ENCODE measurements at places on chromosomes 1 and 21. TPM values are rescaled to one million over a fixed set of nuclear protein-coding genes. Genes with fewer than 3 reads are reported as not detected.

DNA sequence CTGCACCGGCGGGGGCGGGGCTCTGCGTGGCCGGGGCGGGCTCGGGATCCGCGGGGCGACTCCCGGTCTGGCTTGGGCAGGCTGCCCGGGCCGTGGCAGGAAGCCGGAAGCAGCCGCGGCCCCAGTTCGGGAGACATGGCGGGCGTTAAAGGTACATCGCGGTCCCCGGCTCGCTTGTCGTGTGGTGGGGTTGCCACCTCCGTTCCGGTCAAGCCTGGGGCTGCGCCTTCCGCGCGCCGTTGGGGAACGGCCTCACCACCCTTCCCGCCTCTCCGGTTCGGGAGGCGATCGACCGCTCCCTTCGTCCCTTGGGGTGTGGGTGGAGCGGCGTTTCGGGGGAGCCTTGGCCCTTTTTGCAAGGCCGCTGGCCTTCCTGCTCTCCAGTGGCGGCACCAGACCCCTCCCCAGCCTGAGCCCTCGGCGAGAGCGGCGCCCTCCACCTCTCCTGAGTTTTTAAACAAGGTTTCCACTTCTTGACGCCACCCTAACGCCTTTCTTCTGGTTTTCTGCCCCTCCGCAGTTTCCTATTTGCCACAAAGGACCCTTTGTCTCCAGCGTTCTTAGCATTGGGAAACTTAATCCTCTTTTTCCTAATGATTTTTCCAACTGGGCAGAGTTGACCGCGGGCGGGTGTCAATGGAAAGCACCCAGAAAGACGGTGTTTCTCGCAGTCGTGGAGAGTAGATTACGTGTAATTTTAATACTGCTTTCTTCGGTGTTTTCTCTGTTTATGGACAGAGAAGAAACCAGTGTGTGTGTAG, at the start of the genes LEPR and LEPROT:
Gene LEPR, plus strand, starts transcription at position 79 of the 761 bp plus-strand sequence. CDS start 144,898 bp downstream, outside the sequence.
Gene LEPROT, plus strand, starts transcription at position 79 of the 761 bp plus-strand sequence. Its CDS starts 57 bp downstream, at position 136.
- DNase-seq = peak; percentile 95

DNA sequence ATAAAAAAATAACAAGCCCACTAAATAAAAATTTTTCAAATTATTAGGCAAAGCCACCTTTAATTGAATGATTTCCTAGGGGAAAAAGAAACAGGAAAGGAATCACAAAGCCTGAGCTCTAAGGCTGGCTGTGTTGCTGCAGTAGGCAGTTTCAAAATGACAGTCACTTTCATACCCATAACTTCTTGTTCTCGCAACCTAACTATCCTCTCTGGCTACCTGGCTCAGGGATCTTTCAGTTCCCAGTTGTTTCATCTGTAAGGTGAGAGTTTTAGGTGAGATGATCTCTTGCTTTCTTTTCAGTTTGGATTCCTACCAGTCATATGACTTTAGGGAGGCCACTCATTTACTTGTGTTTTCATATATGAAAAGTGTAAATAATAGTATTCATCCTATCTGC, 226.1 kb downstream of the ASTN1 start:
- DNase-seq = no peak

GRCh38 chr1:45929257-45929687, 125.9 kb downstream of the MAST2 start:
- DNase-seq = no peak

DNA sequence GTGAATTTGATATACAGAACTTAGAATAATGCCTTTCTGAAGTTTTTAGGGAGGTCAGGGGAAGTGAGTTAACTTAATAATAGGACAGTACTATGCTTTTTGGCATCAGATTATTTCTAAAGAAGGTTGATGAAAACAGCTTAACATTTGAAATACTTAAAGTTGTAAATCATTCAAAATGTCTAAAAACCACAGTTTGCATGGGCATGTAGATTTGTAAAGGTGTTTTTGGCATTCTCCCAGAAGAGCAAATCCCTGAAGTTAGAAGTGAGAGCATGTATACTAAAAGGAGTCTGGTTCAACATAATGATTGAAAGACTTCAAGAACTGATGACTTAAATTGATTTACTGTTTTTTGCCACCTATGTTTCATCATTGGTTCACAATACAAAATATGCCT, 6.7 kb downstream of the DR1 start:
- DNase-seq = no peak

DNA sequence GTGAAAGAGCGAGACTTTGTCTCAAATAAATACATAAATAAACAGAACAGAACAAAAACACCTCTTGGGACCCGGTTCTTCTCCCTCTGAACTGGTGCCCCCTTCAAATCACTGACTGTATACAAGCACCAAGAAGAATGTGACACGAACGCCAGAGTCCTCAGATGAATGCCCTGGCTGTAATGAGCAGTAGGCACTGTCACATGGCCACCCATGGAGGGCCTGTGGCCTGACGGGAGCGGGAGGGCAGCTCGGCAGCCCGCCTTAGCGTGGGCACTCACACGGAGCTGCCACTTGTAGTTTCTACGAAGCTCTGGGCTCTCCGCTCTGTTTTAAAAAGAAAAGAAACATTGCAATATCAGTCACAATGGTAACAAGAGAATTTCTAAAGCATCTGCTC, 146.0 kb downstream of the PEX14 start:
- DNase-seq = no peak

DNA sequence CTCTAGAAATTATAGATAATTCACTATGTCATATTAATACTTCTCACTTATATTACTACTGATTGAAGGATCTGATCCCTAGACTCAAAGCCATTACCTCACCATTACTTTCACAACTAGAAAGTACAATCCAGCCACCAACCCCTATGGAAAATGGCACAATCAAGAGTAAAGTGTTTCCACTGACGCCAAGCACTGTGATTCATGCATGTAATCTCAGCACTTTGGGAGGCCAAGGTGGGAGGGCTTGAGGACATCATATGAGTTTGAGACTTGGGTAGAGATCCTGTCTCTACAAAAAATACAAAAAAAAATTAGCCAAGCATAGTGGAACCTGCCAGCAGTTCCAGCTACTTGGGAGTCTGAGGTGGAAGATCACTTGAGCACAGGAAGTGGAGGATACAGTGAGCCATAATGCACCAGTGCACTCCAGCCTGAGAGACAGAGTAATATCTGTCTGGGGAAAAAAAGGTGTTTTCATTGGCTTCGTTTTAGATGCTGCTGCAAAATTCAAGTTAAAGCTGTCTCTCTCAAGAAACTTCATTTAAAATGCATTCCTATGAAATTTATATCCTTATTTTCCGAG, 126.5 kb downstream of the AKT3 start:
- DNase-seq = no peak

DNA sequence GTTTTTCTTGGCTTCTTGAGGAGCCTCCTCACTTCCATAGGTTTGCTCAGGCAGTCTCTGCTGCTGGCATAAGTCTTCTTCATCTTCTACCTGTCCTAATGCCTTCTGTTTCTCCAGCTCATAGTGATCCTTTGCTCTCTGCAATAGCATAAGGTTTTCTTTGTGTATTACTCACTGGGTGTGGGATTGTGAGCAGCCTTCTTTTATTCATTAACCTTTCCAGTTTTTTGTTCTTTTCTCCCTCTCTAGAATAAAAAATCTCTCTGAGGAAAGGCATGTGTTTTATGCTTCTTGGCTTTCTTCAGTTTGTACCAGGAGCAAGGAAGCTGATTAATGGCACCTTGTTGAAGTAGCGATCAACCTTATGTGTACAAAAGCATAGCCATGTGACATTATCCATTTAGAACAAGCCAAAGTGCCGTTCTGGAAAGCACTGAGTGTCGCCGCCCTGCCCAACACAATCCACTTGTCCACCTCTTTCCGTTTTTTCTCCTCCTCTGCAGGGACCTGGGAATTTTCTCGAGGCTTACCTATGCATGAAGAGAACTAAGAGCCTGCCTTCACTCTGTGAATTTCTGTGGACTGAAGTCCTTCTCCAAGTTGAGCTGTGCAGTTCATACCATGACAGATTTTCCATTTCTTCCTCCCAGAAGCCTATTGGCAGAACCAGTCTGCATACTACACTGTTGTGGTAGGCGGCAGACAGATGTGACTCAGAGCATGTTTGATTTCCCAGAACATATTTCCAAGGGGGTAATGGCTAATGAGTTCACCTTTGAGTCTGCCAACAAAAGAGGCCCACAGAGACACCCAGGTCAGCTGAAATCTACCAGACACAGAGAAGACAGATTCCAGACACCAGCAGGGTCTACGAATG, 39.0 kb downstream of the DPT start:
- DNase-seq = no peak

GRCh38 chr1:94542088-94542870, 720 bp upstream of the F3 start:
- peak; percentile 63 for DNase-seq

DNA sequence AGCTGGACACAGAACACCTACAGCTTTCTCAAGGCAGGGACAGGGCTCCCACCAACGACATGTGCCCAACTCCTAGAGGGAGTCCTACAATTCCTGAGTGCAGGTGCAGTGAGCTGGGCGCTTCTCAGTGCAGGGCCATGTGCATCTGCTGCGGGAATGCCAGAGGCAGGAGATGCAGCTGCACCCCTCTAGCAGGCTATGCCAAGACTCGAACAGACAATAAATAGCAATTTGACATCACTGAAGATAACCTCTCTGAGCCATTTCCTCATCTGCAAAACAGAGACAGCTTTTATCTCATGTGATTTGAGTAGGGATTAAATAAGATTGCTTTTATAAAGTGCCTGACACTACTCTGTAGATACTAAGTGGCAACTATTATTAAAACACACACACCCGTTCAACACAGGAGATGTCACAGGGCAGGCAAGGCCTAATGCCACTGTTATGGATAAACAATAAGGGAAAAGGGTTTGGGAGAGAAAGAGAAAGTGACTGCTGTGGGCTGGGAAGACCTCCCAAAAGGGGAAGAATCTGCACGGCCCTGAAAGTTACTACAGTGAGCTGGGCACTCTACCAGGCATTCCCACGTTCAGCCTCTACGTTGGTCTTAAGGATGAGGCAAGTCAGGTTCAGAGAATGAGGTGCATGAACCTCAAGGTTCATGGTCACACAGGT, 5.7 kb downstream of the SLC9A1 start:
- DNase-seq = no peak

- DNase-seq = no peak
Measured at GRCh38 chr1:236868625-236869467, 73.8 kb downstream of the MTR start.

DNA sequence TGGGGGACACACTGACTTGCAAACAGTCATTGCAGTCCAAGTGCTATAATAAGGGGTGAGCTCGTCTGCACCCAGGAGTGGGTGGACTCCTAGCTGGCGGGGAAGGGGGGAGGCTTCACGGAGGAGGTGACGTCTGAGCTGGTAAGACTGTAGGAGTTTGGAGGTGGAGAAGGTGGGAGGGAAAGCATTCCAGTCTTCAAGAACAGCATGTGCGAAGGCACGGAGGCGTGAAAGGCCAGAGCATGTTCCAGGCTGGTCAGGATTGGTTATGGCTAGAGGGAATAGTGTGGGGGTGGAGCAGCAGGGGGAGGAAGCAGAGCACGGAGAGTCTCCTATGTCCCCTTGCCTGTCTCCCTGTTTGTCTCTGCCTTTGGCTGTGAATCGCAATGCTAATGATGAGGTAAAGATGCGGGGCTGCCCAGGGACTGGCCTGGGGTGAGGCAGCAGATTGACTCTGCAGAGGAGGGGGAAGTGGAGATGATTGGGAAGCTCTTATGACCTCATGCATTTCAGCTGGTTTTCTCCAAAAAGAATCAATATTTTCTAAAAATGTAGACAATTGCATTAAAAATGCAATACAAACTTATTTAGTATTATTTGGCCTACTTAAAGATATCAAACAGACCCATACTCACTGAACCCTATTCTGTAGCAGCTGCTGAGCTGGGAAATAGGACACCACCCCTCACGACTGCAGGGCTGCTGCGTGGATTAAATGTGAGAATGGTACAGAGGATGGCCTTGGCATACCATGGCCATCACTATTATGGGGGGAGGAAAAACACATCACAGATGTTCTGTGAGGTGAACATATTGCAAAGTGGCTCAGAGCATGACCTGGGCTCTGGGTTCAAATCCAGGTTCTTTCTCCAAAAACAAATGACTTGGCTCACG, 2.6 kb upstream of the ZNF436 start:
- DNase-seq = no peak

DNA sequence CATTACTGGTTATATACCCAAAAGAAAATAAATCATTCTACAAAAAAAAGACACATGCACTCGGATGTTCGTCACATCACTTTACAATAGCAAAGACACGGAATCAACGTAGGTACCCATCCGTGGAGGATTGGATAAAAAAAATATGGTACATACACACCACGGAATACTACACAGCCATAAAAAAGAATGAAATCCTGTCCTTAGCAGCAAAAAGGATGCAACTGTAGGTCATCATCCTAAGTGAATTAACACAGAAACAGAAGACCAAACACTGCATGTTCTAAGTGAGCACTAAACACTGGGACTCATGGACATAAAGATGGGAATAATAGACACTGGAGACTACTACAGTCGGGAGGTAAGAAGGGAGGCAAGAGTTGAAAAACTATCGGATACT, 148.6 kb downstream of the CHD1L start:
- DNase-seq = no peak

GRCh38 chr21:15367061-15367626, 302.3 kb upstream of the NRIP1 start:
- DNase-seq = no peak

DNA sequence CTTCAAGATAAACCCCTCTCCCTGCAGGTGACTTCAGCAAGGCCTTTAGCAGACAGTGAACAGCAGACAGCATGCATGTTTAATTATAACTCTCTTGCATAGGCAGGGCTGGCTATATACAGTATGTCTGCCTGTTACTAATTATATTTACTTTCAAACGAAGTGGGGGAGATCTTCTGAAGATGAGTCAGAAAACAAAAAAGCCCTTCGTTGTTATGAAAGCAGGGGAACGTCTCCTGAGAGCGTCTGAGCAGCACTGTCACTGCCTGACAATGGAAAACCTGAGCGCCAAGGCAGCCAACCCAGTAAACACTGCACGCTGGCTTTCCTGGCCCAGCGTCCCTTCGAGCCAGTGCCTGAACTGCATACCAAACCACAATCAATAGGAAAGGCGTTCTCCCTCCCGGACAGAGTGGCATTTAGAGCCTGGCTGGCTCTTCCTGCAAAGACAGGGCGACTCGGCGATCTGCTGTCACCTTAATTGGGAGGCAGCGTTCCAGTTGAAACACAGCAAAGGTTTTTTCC, 54.1 kb downstream of the TOMM20 start:
- no peak for DNase-seq

The BSND gene
- 0.52 TPM for polyA plus RNA-seq

The MRAP gene
- not detected for polyA plus RNA-seq

The WDR64 gene
- polyA plus RNA-seq = not detected

The NBPF10 gene
- polyA plus RNA-seq = 0.20 TPM

The ANGPTL1 gene
- not detected for polyA plus RNA-seq

The OR2AK2 gene
- polyA plus RNA-seq = not detected

The S100A3 gene
- polyA plus RNA-seq = 0.77 TPM

Data from H1 (cell line).